Stomach (tissue), 19 donors: ENCODE measurements at places on chromosomes 4 and X. TPM values are rescaled to one million over a fixed set of nuclear protein-coding genes. Genes with fewer than 3 reads are reported as not detected.

F8A2 gene
- total RNA-seq: 44.6 TPM

GPC4 gene
- total RNA-seq: 15.4 TPM

SOWAHD gene
- total RNA-seq: not detected

KLF8 gene
- total RNA-seq: 9.3 TPM

MTNR1A gene
- not detected for total RNA-seq

ZNF732 gene
- total RNA-seq: not detected

RAB9B gene
- total RNA-seq: not detected

CXXC4 gene
- total RNA-seq: 1.9 TPM

SLIT2 gene
- total RNA-seq: 9.6 TPM

BEX2 gene
- 83.3 TPM for total RNA-seq

TMEM35A gene
- total RNA-seq: 4.7 TPM

SLITRK2 gene
- total RNA-seq: not detected

DSPP gene
- not detected for total RNA-seq

DNA sequence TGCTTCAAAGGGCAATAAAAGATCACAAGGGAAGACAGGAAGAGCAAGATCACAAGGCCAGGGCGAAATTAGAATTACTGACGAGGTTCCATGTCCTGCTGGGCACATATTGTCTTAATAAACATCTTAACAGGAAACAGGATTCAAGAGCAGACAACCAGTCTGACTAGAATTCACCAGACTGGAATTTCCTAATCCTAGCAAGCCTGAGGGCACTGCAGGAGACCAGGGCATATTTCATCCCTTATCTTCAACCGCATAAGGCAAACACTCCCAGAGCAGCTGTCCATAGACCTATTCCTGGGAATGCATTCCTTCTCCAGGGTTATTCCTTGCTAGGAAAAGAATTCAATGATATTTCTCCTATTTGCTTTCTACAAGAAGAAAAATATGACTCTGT is 12.4 kb upstream of the TDO2 start:
- H3K4me1 ChIP-seq: no peaks in the 10 kb centered on the region
- no peak overlapping the region for H3K4me3 ChIP-seq
- no peak for DNase-seq

DNA sequence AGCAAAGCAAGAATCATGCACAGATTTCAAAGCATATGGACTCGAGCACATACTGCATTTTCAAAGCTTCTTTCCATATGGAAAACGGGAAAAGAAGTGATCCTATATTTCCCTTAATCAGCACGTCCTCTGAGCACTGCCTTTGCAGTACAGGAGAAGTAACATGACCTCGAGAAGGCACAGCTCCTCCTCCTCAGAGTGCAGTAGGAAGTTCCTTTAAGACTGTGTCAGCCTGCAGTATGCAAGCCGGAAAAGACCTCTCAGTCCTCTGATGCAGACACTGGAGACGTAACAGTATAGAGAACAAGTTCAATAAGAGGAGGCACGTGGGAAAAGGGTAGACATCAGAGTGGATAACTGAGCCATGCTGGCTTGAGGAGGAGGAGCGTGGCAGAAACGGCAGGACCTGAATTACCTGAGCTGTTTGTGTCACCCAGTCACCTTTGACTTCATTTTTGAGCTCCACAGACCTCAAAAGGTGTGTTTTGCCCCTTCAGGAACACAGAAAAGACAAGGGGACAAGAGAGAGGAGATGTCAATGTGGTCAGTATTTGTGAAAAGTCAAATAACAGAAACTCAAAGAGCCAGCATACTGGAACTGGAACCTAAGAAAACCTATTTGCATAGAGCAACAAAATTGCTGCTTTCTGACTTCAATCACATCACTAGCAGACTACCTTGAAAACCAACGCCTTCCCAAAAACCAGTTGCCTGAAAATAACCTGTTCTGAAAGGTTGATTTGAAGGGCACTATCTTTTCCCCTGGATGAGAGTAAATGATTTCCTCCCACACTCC is 20.8 kb downstream of the IRF2 start:
- no peak overlapping the region for H3K4me3 ChIP-seq
- peaks cover 18% of the 10 kb centered on the region for H3K36me3 ChIP-seq
- no peaks in the 10 kb centered on the region for H3K27me3 ChIP-seq
- peak; percentile 81 for DNase-seq
- peaks cover 67% of the 10 kb centered on the region for H3K4me1 ChIP-seq
- H3K27ac ChIP-seq: peak overlapping the region; percentile 65

GRCh38 chr4:79164907-79165610 is 160.8 kb downstream of the NAA11 start:
- H3K27me3 ChIP-seq: no peaks in the 10 kb centered on the region
- H3K4me3 ChIP-seq: no peak overlapping the region
- H3K36me3 ChIP-seq: no peaks in the 10 kb centered on the region

DNA sequence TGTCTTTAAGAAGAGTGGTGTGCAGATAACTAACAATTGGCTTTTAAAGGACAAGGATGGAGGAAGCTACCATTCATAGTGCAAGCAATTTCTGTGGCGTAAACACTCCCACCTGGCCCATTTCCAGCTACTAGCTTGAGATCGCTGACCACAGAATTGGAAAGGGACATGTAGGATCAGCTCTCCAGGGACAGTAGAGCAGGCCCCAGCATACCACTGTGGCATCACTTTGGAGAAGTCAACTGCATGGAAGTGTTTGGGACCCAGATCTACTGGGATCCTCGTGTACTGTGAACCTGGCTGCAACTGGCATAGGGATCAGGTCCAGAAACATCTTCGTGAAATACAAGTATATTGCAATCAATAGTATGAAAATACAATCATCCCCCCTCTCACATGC is 515.0 kb downstream of the INPP4B start:
- no peak overlapping the region for H3K4me3 ChIP-seq
- H3K36me3 ChIP-seq: no peaks in the 10 kb centered on the region
- H3K27me3 ChIP-seq: no peaks in the 10 kb centered on the region

DNA sequence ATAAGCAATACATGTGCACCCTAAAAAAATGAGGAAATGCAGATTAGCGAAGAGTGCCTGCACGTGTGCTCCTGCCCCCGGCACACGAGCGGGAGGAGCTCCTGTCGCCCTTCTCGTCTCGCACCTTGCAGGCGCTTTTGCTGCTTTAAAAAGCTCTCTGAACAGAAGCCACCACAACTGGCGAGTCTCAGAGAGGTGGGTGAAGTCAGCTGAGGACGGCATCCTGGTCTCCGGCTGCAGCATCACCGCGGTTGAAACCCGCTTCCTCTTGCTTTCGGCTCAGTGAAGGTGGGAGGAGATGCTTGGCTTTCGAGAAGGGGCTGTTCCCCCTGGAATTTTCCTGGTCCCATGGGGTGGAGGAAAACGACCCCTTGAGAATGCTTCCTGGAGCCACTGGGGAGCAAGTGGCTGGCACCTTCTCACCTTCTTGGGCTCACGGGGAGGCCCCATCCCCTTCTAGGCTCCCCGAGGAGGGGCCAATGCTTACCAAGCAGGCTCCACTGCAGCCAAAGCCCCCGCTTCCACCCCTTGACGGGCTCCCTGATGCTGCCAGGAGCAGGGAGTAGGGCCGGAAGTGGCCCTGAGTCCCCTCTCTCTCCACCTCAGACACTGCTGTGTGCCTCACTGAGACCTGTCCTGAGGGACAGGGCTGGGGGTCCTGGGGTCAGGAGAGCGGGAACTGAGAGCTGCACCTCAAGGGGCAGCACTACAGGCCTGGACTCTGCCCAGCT is 29.2 kb upstream of the MXD4 start:
- DNase-seq: peak; percentile 37
- no peak overlapping the region for H3K4me3 ChIP-seq
- peaks cover 11% of the 10 kb centered on the region for H3K4me1 ChIP-seq
- no peaks in the 10 kb centered on the region for H3K27me3 ChIP-seq
- peaks cover 4% of the 10 kb centered on the region for H3K36me3 ChIP-seq

DNA sequence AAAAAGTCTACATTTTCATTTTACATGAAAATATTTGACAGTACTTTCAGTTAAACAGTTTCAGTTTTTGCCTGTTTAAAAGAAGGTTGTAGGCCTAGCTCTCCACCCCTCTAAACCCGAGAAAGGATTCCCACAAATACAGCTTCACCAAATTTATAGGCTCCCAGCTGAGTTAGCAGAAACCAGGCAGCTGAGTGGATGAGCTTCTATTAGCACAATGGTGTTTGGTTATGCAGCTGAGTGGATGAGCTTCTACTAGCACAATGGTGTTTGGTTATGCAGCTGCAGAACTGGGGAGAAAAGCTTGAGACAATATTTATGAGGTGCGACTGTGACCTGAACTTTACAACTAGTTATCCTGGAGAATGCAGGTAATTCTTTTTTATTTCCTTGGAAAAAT is 36.6 kb upstream of the PAQR3 start:
- H3K36me3 ChIP-seq: no peaks in the 10 kb centered on the region
- H3K27me3 ChIP-seq: no peaks in the 10 kb centered on the region
- H3K4me3 ChIP-seq: no peak overlapping the region
- no peaks in the 10 kb centered on the region for H3K4me1 ChIP-seq
- no peak overlapping the region for H3K27ac ChIP-seq

DNA sequence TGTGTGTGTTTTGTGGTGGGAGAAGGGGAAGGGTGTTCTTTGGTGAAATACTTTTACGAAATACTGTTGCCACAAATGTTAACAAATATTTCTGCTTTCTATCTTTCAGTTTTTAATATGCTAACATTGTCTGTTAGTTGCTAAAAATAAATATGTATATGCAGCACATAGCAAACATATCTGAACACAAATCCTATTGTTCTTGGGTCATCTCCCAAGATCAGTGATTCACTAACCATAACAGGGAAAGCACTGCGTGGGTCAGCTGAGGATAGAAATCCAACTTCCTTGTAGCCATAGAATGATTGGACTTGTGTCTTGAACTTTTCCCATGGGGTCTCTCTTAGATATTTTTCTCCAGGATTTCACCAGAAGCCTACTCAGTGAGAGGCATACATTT is 250.3 kb upstream of the FAM47A start:
- no peak overlapping the region for H3K27ac ChIP-seq

DNA sequence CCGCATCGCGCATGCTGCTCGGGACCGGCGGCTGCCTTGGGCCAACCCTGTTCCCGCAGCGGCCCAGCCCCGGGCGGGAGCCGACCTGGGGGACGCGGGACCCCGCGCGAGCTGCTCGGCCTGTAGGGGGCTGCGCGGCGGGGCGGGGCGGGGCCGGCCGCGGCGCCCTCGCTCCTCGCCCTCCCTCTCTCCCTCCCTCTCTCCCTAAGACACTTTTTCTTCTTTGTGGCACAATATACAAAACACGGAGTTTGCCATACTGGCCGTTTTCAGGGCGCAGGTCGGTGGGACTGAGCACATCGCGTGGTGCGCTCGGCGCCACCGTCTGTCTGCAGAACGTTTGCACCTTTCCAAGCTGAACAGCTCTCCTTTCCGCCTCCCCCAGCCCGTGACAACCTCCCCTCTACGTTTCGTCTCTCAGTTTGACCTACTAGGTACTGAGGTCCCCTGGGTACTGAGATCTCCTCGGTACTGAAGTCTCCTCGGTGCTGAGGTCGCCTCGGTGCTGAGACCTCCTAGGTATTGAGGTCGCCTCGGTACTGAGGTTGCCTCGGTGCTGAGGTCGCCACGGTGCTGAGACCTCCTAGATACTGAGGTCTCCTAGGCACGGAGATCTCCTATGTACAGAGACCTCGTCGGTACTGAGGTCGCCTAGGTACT is 261.1 kb upstream of the PLCXD1 start:
- H3K27ac ChIP-seq: no peak overlapping the region
- no peaks in the 10 kb centered on the region for H3K36me3 ChIP-seq
- H3K4me1 ChIP-seq: no peaks in the 10 kb centered on the region
- peak; percentile 20 for DNase-seq
- H3K4me3 ChIP-seq: peak overlapping the region; percentile 35

GRCh38 chr4:105196523-105197145 is 50.0 kb downstream of the TET2 start:
- H3K27ac ChIP-seq: peak overlapping the region; percentile 40
- DNase-seq: no peak
- no peak overlapping the region for H3K4me3 ChIP-seq
- H3K27me3 ChIP-seq: no peaks in the 10 kb centered on the region
- H3K4me1 ChIP-seq: no peaks in the 10 kb centered on the region

DNA sequence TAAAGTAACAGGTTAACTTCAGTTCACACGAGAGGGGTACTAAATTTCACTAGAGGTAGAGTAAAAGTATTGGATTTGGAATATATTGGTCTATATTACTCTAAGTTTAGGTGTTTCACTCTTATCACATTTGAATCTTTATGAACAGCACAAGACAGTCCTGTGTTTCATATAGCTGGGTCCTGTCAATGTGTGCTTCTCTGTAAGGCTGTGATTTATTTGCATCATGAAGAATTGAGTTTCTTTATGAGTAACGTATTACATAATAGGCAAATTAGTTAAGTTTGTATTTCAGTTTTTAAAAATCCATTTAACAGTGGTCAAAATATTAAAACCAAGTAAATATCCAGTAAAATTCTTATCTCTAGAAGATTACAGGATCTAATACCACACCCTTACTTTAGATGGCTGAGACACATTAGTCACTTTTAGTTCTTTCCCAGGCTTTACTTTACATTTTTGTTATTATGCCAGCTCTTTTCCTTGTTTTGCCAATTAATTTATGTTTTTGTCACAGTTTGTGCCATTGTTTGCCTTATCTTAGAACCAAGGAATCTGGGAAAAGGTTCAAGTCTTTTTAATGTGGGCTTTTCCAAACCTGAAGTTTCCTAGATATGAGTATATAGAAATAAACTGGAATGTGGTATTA is 32.1 kb downstream of the NUDT6 start:
- H3K27ac ChIP-seq: no peak overlapping the region
- no peak for DNase-seq
- H3K4me1 ChIP-seq: no peaks in the 10 kb centered on the region
- H3K4me3 ChIP-seq: no peak overlapping the region
- no peaks in the 10 kb centered on the region for H3K27me3 ChIP-seq

GRCh38 chr4:119103263-119103662 is 32.4 kb upstream of the MYOZ2 start:
- no peaks in the 10 kb centered on the region for H3K36me3 ChIP-seq
- H3K4me3 ChIP-seq: no peak overlapping the region
- H3K27me3 ChIP-seq: no peaks in the 10 kb centered on the region
- peak; percentile 72 for DNase-seq

- H3K4me3 ChIP-seq: no peak overlapping the region
- no peaks in the 10 kb centered on the region for H3K4me1 ChIP-seq
These were observed 46.0 kb upstream of the SFRP2 start for GRCh38 chr4:153834901-153835300.

DNA sequence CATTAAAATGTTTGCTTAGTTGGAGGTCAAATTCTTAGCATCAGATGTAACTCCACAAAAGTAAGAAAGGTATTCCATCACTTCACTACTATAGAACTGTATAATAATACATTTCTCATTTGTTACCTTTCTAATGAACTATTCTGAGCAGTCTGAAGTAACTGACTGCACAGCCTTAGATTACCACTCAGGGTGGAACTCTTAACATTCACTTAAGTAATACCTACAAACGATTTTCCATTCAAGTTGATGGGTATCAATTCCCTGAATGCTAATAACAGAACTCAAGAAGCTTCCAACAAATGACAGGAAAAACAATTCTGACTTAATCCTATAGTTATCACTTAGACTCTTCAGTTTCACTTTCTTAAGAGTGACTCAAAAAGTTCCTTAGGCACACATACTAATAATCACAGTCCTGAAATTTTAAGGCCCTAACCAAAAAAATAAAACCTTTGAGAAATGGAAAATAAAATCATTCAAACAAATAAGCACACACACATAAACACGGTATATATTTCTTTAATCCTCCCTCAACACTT is 20.9 kb downstream of the HNRNPD start:
- peaks cover 94% of the 10 kb centered on the region for H3K36me3 ChIP-seq
- DNase-seq: no peak
- no peak overlapping the region for H3K4me3 ChIP-seq
- no peak overlapping the region for H3K27ac ChIP-seq
